Inflammatory macrophage (primary cell): ENCODE measurements at places on chromosomes 7 and 10.
A peak's percentile ranks its signal among the peaks of the same experiment; 100 is the strongest.

DNA sequence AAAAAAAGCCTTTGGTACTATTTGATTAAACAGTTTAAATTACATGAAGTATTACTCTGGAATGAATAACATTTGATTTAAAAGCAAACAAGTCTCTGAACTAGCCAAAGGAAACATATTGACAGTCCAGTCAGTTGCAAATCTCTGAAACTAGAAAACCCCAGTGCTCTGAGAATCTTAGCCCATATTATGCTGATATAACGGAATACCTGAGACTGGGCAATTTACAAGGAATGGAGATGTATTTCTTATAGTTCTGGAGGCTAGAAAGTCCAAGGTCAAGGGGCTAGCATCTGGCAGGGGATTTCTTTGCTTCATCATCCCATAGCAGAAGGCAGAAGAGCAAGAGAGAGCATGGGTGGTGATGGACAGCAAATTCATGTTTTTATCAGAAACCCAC lies 21.7 kb upstream of the FKBP9 start:
- DNase-seq = no peak

- DNase-seq = peak; percentile 88
Measured at GRCh38 chr7:75813781-75814236, at the start of gene CCL24. CCL24 (minus strand) TSS chr7:75813806; CDS start chr7:75813715, 91 bp downstream.

DNA sequence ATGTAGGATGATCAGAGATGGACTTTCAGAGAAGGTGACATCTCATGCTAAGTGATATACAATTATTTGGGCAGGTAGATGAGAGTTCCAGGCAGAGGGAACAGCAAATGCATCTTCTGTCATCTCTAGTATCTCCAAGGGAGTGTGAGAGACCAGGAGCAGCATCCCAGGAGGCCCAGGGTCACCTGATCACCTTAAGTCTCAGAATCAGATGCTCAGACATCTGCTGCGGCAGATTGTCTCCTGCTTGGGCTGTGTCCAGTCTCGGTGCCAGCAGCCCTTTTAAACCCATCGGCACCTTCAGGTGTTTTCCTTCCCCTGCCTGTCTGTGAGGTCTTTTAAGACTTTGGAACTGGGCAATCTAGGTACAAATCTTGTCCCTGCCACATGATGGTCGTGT lies 690.6 kb downstream of the LRMDA start:
- DNase-seq = no peak

DNA sequence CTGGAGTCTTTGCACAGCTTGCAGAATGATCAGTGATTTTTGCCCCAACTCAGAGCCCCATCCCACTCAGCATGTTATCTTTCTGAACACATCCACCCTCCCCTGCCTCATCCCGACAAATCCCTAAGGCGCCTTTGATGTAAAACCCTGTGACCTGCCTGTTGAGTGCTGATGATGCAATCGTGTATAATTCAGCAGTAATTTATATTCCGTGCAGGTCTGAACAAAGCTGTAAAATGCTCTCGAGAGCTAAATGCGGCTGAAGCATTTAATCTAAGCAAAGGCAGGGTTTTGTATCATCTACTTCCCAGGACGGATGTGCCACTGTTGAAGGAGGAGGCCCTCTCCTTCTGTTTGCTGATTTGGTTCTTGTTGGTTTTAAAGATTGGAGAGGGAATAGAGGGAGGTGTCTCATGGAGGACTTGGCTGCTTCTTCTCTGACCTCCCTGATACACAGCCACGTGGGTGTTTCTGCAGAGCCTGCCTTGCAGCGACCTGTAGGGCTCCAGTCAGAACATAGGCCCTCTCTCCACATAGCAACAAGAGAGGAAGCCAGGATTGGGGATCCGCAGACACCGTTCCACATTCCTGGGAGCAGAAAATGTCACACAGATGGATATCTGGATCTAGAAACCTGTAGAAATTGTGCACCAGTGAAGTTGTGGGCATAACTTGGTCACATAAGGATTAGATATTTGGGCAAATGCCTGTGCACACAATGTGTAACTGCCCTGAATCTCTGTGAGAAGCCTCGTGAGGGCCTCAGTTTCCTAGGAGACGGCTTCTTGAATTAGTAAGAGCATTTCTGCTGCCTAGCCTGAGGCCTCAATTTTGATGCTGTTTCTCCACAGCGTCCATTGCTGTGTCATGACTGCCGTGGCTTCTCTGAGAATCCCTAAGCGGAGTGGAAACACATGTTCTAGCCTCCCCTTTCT lies 90.2 kb upstream of the AGK start:
- DNase-seq = no peak

DNA sequence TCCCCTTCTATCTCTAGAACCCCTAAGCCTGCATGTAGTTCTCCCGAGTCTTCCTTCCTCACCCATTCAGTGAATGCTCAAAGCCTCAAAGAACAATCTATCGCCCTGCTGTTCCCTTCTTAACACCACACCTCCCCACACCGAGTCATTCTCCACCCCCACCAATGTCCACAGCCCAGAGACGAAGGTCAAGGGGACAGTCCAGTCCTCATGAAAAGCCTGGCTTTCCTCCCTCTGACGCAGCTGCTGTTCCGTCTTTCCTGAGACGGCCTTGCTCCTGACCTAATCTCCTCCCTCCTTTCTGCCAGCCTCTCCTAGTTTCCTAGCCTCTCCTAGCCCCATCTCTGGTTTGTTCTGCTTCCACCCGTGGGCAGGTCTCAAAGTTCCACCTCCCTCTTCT lies 9.2 kb downstream of the MOSPD3 start:
- DNase-seq = no peak

DNA sequence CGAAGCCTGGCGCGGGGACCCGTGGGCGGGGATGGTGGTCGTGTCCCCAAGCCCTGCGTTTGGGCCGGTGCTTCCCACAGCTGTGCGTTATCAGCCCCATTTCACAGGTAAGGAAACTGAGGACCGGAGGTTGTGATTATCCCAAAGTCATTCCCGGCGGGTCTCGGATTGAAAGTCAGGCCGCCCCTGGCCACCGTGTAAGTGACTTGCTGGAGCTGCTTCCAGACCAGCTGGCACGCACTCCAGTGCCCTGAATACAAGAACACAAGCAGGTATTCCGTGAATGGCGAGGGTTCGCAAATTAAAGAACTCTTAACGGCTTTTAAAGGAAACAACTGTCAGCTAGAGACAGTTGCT lies 675 bp upstream of the ATE1 start:
- no peak for DNase-seq

GRCh38 chr10:113458451-113458850 lies 94.4 kb upstream of the HABP2 start:
- DNase-seq = no peak

- DNase-seq = no peak
Measured at GRCh38 chr7:93985101-93985500, 19.1 kb downstream of the BET1 start.

- no peak for DNase-seq
Measured at GRCh38 chr7:107972075-107972482, 30.9 kb downstream of the LAMB1 start.

DNA sequence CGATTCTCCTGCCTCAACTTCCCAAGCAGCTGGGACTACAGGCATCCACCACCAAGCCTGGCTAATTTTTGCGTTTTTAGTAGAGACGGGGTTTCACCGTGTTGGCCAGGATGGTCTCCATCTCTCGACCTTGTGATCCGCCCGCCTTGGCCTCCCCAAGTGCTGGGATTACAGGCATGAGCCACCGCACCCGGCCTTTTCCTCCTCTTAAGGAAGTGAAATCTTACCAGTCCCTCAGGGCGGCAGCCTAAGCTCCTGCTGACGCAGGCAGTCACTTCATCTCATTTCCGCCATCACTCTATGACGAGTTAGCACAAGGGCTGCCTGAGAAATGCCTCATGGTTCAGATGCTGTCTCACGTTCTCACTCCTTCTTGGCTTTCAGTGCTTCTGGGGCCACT lies 246.0 kb upstream of the SHH start:
- DNase-seq = no peak

DNA sequence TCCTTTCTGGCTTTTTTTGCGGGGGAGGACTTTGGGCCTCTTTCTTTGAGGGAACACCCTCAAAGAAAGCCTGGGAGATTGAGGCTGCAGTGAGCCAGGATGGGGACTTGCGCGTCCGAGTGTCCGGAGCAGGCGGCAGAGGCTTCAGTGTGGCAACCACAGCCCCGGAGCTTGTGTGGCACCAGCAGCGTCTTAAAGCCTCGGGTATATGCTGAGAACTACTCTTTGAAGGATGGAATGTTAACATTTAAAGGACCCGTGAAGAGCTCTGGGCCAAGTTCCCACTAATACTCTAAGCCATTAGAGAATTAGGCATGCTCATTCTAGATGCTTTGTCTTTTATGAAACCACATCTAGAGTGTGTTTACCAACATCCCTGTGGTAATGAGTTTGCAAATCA lies 168.2 kb downstream of the SEPTIN7 start:
- no peak for DNase-seq

DNA sequence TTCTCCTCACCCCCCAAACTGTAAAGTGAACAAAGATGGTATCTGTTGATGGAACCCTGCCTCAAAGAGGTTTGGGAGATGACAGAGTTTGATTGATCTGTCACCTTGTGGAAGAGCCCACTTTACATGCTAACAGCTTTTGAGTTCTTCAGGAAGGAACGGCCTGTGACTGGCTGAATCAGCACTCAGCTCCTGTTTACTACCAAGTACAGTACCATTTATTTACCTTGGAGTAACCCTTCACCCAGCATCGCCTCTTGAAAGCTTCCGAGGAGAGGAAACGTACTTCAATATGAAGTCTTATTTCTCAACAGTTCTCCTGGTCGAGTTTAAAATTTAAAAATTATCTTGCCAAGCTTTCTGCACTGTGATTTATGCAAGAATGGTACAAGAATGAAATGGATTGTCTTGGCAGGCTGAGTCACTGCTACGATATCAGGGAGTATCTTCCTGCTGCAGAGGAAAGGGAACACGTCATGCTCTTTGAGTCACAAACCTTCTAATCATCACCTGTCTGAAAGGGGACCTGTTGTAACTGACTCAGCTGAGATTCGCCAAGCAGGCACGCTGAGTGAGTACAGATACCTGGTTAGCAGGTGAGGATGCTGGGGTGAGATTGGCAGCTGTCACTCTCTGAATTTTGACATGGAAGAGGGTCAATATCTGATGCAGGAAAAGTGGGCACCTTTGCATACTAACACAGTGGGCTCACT lies 30.1 kb downstream of the KLF6 start:
- DNase-seq = no peak
